ENCODE measurements at places on chromosomes 13 and 19.

GRCh38 chr13:30608364-30608763 lies 9.4 kb upstream of the USPL1 start:
- no peak for DNase-seq

DNA sequence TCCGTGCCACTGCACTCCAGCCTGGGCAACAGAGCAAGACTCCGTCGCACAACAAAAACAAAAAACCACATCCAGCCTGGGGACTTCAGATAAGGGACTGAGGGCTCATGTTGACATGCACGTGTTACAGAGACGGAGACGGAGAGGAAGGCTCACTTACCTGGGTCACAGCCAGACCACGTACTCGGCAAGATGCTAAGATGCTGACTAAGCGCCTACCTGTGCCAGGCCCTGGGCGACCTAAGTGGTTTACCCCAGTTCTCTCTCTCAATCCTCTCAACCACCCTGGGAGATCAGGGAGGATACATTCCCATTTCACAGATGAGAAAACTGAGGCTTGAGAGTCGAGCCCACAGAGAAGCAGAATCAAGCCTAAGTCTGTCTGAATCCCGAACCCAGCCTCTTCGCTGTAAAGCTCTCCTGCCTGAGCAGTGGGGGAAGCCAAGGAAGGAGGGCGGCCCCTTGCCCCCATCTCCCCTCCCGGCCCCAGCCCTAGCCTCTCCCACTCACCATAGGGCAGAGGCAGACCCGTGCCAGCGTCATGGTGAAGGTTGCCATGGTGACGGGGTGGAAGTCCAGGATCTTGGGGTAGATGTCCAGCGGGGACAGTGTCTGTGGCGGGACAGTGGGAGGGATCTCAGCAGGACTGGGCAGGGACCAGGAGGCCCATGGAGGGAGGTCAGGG lies 13.5 kb downstream of the ERCC2 start:
- no peak for DNase-seq

GRCh38 chr13:71828564-71828963 lies 38.4 kb downstream of the DACH1 start:
- DNase-seq = no peak

DNA sequence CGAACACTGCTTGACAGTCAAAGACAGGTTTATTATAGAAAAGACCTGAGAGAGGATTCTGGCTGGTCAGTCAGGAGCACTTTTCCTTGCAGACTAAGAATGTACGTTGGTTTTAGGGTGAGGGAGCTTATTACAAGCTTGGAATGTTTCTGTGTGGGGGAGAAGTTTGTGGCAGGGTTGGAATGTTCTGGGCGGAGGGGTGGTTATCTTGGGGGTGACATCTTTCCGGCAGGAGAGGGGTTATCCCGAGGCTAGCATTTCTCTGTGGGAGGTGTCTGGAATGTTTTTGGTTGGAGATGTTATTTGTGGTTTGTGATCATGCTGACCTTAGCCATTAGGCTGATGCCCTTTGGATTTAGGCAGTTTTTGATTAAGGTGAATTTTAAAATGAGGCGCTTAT lies 61.8 kb downstream of the ZNF136 start:
- no peak for DNase-seq

GRCh38 chr19:55206664-55207500 lies 2.4 kb downstream of the PTPRH start:
- DNase-seq = peak; percentile 40
